ENCODE measurements at places on chromosomes 12 and 14.

DNA sequence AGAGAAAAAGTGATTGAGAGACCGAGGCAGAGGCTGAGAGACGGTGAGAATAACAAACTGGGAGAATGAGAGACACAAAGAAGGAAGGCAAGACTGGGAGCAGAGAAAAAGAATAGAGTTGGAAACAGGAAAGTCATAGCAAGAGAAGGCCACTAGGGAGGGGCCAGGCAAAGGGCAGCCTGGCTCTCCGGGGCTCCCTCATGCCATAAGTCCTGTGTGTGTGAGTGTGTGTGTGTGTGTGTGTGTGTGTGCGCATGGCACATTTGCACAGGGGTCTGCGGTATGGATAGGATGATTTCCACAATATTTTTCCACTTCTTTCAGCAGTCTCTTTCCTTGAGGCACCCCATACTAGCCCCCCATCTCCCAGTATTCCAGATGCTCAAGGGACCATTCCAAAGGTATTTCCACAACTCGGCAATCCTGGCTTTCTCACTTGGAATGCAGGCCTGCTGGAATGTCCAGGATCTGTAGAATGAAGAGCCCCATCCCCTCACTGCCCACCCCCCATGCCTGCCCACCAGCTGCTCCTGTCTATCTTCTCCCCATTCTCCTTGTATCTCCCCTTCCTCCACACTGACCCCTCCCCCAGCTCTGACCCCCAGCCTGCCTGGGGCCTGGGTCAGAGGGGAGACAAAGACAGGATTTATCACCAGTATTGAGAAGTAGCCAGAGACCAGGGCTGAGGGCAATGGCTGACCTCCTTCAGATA lies 9.0 kb downstream of the GPR84 start:
- no peak for DNase-seq

DNA sequence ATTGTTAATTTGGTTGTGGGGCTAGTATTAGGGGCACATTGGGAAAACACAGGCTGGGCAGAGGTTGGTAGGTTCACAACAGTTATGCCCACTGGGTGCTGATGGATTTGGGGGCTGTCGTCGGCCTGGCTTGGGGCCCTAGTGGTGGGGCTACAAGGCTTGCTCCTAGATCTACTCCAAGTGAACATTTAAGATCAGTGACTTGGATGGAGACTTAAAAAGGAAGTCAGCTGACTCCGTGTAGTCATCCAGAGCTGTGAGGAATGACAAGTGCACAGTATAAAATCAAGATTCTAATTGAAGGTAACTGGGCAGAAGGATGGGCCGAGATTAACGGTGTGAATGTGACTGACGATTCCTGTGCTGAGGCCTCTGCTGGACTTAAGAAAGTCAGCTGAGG lies 12.8 kb upstream of the NR4A1 start:
- DNase-seq: no peak

- DNase-seq: no peak
These were observed 10.3 kb upstream of the MYL2 start for GRCh38 chr12:110930348-110931314.

DNA sequence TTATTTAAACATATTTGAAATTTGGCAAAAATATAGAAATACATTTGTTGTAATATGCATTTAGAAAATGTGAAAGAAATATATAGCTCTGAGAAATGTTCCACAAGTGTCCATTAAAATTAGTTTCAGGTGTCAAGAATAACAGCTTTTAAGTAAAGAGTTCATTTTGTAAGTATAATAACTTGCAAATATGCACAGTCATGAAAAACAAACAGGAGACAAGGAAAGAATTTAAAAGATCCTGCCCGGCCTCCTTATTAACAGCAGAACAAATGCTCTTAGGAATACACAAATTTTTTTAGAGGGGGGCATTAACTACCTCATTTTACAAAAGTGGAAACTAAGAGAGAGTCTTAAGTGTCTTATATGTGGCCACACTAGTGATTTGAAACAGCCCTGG lies 77.7 kb upstream of the DBX2 start:
- DNase-seq: no peak
